ENCODE measurements at places on chromosomes 5 and 9.

DNA sequence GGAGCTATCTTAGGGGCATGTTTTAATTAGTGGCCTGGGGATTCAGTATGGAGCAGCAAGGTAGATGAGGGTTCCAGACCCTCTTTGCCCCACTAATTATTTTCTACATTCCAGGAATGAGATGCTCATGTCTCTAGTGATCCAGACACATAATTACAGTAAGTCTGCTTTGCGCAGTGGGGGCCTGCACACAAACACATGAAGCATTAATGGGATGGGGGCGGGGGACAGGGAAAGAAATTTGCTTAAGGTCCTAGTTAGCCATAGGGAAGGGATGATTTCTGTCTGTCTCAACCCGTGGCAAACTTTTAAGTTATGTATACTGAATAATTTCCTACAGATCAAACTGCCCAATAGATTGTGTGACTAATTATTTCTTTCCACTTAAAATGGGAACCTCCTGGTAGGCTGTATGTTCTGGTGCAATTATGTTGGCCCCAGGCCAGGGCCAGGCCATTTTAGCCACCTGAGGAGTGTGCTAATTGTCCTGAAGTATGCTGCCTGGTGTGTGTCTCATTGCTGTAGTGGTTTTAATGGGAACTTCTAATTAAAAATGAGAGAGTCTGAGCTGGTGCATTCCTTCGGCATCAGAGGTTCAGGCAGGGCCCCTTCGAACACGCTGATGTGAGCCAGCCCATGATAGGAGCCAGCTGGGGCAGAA is 134.4 kb downstream of the PTTG1 start:
- no peak for DNase-seq

DNA sequence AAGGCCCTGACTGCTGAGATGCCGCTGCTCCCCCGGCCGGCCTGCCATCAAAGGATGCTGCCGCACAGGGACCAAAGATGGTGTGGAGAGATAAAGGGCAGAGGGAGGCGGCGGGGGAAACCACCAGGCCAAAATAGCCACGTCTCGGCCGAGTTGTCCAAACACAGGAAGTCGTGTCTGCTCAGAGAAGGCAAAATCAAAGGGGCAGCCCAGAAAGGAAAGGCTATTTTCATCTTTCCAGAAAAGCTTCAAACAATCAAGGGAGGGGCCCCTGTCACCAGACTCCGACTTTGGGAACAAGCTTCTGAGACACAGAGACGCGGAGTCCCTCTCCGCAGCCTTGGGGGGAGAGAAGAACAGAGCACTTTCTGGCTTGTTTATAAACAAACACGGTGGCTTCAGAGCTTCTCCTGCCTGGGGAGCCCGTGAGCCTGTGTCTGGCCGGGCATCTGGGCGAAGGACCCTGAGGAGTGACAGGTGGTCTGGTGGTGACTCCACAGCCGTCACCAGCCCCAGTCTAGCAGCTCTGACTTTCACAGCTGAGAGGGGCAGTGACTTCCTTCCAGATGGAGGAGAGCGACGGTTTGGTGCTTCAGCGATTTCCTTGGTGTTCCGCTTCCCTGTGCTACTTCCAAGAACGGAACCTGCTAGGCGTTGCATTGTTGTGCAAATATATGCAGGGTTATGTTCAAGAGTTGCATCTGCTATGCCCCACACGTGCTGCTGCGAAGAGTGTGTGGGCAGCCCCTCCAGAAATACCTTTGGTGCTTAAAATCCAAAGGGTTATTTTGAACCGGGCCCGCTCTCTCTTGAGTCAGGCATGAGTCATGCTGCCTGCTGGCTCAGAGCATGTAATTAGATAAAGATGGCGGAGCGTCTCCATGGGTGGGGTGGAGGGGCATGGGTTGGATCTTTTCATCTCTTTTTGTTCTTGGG is 24.0 kb downstream of the ADAMTSL2 start:
- DNase-seq, result no peak

DNA sequence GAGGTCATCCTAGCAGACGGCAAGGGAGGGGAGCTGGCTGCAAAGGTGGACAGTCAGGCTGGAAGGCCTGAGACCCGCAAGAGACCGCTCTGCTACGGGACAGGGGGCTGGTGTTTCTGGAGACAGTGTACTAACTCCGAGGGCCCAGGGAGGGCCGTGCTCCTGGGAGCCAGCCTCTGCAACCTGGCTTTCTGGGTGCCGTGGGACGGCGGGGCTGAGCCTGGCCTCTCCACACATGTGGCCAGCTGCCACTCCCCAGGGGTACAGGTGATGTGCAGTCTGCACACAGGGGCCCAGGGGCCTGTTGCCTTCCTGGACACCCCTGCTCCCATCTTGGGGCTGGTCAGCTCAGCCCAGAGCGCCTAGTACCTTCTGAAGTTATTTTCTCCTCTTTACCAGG is 92.2 kb downstream of the MRPL36 start:
- DNase-seq, result no peak

DNA sequence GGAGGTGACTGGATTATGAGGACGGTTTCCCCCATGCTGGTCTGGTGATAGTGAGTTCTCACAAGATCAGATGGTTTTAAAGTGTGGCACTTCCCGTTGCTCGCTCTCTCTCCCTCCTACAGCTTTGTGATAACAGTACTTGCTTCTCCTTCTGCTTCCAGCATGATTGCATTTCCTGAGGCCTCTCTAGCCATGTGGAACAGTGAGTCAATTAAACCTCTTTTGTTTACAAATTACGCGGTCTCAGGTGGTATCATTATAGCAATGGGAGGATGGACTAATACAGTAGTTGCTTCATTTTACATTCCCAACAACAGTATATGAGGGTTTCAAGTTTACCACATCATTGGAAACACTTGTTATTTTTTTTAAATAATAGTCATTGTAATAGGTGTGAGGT is 937.3 kb upstream of the ARRDC3 start:
- DNase-seq, result no peak

GRCh38 chr9:78074385-78075291 is 43.0 kb upstream of the GNAQ start:
- no peak for DNase-seq

DNA sequence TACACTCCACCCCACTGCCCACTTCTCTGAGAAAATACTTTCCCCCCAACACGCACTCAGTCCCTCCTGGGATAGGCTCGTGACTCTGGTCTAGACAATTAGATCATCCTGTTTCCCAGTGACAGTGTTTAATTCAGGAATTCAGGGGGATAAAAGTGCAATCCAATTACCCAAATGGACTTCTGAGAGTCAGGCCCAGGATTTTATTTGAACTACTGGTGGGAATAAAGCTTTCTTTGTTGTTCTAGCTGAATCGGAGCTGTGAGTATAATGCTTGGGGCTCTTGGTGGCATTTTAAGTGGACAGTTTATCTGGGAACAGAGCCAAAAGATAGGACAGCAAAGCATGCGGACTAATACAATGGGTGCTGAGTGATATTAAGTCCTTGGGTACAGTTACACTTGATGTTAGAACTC is 683.3 kb downstream of the MAT2B start:
- DNase-seq, result no peak

DNA sequence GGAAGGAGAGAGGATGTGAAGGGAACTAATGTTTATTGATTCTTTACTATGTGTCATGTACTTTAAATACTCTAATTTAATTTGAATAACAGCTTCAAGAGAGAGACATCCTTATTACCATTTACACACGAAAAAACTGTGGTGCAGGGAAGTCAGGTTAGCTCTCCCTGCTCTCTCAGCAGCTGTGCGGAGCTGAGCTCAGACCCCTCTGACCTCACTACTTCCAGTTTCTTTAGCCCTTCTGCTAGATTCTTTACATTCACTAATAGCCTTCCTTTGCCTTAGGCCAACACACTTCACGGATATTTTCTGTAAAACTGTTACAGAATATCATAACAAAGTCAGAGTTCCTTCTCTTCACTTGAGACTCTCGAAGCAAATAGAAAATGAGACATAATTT is 131.3 kb upstream of the ARRDC3 start:
- no peak for DNase-seq

GRCh38 chr9:132241483-132241839 is 79.6 kb downstream of the NTNG2 start:
- DNase-seq, result no peak

GRCh38 chr9:126504086-126504976 is 109.4 kb upstream of the LMX1B start:
- no peak for DNase-seq

DNA sequence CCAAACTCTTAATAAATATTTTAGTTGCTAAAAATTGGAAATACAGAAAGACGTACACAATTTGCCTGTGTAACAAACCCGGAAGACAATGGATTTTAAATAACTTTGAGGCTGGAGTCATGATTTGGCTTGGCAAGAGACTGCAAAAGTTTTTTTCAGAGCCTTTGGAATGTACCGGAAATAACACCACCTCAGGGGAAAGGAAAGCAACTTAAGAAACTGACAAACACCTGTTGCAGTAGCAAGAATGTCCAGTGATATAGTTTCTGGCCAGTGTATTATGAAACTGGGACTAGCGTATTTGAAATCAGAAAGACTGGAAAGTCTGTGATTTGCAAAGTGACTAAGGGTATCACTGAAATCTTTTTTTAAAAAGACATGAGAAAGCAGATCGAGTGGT is 842 bp downstream of the MUSK start:
- no peak for DNase-seq

- DNase-seq, result peak; percentile 50
Measured at GRCh38 chr9:136544964-136545691, 720 bp downstream of the NOTCH1 start.

DNA sequence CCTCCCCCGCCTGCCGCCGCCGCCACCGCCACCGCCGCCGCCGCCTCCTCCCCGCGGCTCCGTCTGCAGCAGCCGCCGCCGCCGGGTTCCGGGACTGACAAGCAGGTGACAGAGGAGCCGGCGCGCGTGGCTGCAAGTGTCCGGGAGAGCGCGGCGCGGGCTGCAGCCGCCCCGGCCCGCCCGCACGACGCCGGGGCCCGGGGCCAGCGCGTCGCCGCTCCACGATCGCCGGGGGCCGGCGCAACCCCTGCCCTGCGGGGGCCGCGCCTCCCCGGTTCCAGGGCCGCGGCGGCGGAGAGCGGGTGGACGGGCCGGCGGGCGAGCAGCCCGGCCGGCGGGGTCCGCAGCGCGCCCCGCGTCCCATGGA is 343 bp downstream of the LMX1B start:
- peak; percentile 72 for DNase-seq

GRCh38 chr9:18857334-18857733 is 175.7 kb downstream of the SAXO1 start:
- no peak for DNase-seq

DNA sequence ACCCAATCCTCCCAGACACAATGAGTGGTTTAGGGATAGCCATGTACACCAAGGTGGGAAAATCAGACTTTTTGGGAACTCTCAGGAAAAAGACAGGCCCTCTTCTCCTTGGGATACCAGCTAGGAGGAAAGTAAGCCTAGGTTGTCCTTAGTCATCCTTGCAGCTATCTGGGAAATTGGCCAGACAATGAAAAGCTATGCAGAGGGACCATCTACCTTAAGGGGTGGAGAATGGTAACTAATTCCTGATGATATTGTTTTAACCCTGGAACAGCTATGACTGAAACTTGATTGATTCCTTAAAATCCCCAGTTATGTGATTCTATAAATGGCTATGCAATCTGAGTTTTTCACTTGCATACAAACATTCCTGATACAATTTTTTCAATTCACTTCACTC is 88.9 kb upstream of the BNC2 start:
- DNase-seq, result no peak

GRCh38 chr5:119078861-119079260 is 8.0 kb downstream of the DMXL1 start:
- DNase-seq, result no peak

- DNase-seq, result peak; percentile 42
Measured at GRCh38 chr9:121700165-121700831, 48.9 kb downstream of the DAB2IP start.

DNA sequence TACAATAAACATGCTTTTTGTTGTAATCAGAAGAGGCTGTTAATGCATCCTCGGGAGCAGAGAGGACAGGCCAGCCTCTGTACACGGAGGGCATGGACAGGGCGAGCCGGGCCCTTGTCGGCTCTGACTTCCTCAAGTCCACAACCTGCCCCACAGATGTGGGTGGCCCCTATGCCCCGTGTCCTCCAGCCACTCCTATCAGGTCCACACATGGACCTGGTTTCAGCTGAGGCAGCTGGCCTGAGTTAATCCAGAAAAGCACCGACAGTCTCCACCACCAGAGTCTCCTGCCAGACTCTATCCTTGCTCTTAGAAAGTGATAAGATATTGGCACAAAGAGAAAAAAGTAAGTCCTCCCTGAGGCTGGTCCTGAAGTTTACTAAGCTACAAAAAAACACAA is 52.4 kb upstream of the PHYKPL start:
- no peak for DNase-seq

DNA sequence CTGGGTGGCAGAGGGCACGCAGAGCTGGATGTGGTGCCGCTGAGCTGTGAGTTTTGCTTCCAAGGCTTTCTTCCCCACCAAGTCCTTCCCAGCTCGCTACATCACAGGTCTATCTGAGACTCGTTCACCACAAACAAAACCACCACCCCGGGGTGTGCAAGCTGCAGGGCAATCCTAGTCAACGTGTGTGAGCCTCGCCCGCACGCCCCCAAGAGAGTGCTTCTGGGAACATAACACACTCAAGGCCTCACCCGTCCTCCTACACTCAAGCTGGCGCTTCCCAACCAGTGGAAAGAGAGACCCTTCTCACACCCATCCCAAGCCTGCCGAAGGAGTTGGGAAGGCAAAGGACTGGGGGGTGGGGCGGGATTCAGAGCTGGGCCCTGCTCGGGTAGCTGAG is 10.6 kb downstream of the SNAPC4 start:
- no peak for DNase-seq

DNA sequence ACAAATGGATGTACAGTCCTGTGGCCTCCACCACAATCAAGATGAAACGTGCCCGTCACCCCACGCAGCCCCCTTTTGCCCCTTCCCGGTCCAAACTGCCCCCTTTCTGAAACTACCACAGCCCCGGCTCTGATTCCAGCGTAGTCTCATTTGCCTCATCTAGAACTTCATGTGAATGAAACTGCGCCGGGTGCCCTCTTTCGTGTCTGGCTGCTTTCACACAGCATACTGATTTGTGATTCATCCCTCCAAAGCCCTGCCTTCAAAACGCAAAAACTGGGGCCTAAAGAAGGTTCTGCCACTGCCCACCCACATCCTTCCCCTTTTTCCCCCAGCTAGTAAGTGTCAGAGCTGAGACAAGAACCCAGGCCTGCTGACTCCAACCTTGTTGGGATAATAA is 31.5 kb upstream of the NCS1 start:
- DNase-seq, result no peak

GRCh38 chr9:33452828-33453271 is 5.5 kb upstream of the AQP3 start:
- DNase-seq, result peak; percentile 75

Measured in nephron progenitor cell (in vitro differentiated cells).